Stimulated activated CD4-positive, alpha-beta T cell treated with anti-CD3 and anti-CD28 coated beads, Interleukin-1b, Interleukin-23, amount 100 ng/mL, for 1 hour (primary cell): ENCODE measurements at places on chromosomes 16 and 17.

DNA sequence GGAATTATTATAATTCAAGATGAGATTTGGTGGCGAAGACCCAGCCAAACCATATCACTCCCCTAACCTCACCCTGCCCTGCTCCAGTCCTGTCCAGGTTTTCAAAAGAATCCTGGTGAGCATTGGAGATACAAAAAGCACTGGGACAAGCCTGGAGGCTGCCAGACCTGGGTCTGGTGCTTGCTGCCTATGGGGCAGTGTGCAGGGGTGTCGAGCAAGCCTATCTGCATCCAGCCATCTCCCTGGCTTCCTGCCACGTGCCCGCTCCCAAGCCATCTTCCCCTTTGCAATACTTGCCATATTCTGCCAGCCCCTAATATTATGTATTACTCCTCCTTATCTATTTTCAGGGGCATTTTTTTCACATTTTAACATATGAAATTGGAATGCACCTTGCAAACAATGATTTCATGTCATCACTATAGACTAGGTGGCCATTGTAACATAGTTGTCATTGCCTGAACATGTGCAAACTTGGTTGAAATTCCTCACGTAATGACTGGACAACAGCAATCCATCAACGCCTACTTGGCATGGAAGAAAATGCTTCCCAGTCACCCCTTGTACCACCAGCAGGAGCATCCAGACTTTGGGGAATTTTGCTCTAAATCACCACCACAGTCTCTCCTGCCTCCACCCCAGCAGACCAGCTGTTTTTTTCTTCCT lies 8.1 kb upstream of the KDM8 start:
- DNase-seq, result no peak

DNA sequence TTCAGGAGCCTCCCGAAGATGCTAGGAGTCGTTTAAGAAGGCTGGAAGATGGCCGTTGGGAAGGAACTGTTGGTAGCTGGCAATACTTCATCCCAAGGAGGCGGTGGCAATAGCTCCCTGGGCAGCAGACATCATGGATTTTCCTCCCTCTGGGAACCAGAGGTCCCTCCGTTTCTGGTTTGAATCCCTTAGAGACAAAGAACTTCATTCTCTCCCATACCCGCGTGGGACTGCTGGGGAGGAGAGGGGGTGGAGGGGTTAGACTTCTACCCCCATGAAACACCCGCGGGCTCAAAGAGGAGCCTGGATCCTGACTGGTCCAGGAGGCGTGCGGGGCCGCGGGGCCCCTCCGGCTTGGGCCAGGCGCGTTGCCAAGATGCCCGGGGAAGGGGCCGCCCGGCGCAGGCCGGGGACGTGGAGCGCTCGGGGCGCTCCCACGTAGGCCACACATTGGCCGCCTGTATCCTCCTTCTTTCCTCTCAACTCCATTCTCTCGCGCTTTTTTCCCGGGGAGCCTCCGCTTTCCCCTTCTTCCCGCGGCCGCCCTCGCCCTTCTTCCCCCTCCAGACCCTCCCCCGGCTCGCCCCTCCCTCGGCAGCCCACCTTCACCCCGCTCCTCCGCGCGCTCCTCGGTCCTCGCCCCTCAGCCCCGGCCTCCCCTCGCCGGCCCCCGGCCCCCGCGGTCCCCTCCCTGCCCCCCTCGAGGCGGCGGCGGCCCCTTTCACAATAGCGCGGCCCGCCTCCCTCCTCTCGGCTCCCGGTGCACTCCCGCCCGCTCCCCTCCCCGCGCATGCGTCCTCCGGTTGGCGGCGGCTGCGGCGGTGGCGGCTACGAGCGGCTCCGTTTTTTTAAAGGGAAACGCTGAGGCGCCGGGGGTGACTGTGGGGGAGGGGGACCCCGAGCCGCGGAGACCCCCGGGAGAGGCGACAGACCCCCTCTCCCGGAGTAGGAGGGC lies at the start of gene MSL1:
Gene MSL1, plus strand, starts transcription at position 791 of the 955 bp plus-strand sequence. CDS start 642 bp downstream, outside the sequence.
- DNase-seq, result peak; percentile 69

- no peak for DNase-seq
Observed at GRCh38 chr17:78305801-78306200, 54.1 kb downstream of the SOCS3 start.

DNA sequence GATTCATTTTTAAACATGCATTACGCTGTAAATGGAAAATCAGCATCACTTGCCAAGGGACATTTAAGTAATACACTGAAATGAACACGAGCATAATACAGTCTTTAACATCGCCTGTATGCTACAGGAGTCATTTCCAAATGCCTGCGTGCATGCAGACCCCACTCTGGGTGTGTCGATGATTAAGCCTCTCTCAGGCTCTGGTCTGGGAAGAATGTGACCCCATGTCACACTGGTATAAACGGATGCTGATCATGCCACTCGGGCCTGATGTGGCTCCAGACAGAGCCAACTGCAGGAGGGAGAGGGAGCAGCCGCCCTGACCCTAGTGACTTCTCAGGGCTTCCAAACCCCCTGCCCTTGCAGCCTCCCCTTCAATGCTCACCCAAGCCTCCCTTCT lies 10.8 kb downstream of the EMP2 start:
- DNase-seq, result no peak

GRCh38 chr17:68457539-68458259 lies 403 bp upstream of the WIPI1 start:
- DNase-seq, result peak; percentile 93

DNA sequence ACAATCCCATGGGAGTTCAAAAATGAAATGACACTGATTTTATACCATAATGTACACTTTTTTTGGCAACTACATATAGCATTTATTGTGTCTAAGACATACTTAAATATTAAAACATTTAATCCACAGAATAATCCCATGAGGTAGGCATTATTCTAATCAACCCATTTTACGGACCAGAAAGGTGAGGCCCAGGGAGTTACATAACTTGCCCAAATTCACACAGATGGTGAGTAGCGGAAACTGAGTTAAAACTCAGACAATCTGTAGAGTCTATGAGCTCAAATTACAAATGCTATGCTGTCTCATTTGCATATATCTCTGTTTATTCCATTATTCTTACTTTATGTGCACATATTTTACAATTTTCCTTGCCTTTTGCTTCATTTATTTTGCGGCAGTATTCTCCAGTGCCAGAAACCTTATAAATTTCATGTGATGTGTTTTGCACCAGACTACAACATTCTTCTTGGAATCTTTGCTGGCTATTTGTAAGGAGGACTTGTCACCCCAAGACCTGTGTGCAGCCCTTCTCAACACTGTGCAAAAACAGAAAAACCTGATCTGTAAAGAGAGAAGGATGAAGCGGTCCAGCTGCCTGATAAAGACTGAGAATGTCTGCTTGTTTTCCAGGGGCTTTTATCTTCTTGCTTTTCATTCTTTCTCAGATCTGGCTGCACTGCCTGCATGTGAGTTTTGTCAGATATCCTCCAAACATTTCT lies 2.3 kb upstream of the ABCA9 start:
- DNase-seq, result no peak

DNA sequence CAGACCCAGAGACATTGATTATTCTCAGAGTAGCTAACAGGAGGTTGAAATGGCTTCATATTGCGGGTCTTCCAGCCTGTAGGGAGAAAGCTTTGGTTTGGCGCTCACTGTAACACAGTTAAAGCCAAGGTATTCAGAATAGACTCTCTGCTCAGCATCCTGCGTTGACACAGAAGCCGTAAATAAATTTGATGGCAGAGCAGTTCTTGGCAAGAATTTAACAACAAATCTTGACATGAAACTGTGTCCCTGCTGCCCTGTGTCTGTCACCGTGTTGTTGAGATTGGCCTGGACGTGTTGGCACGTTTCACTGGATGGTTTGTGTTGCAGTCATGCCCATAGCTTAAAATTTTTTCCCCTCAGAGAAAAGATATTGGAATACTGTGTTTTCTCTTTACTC lies 359.6 kb downstream of the SNX29 start:
- no peak for DNase-seq

DNA sequence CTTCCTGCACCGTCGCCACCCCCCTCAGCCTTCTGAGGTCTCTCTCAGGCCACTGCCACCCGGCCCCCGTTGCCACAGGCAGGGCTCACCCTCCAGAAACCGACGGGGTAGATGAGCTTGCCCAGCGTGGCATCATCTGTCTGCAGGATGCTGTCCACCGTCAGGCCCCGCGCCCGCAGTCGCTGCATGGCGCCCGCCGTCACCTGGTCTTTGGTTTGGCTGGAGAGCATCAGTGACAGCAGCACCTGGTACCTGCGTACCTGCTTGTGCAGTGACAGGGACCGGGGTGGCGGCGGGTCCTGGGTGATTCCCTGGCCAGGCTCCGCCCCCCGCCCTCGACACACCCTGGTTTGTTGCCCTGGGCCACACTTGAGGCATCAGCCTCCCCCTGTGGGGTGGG lies 3.1 kb downstream of the NTHL1 start:
- DNase-seq, result no peak

DNA sequence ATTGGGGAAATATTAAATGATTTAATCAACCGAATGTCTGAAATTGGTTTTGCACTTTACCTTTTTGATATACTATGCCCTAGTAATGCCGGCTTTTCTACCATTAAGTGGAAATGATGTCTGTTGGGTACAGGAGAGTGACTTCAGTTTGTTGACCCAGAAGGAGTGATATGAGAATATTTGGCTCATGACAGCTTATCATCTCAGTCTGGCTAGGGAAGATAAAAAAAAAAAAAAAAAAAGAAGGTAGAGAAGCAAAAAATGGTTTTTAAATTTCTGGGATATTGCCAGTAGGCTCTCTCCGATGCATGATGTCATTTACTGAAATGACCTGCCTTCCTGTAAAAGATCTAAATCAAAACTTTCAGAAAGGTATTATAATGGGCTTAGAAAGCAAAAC lies 69.0 kb downstream of the CNTNAP4 start:
- DNase-seq, result no peak

DNA sequence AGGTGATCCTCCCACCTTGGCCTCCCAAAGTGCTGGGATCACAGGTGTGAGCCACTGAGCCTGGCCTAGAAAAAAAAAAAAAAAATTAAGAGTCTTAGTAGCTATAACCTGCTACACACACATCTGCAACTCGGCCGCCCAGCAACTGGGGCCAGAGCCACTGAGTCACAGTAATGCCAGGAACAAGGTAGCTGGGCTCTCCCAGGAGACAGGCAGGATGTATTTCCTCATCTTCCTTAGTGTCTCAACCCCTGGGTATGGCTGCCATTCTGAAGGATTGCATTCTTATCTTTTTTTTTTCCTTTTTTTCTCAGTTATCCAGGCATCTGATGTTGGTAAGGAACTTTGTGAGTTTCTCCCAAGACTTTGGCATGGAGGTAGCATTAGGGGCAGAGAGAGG lies 7.1 kb upstream of the PSMD3 start:
- no peak for DNase-seq

GRCh38 chr17:64063766-64064224 lies 43.4 kb upstream of the ICAM2 start:
- no peak for DNase-seq

DNA sequence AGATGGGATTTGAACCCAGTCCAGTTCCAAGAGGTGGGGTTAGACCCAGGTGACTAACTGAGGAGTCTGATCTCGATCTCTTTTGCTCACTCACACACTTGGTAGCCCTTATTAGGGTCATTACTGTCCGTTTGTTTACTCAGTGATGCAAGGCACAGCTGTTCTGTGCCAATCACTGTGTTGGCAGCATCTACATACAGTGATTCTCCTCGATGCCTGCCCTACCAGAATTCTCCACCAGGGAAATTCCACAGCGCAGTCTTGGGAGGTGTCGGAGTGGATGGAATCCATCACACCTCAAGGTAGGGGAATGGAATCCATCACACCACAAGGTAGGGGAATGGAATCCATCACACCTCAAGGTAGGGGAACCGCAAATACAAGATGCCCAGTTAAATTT lies 279.6 kb downstream of the MAF start:
- DNase-seq, result no peak

GRCh38 chr16:85015481-85016187 lies 4.3 kb upstream of the ZDHHC7 start:
- no peak for DNase-seq

GRCh38 chr17:8946476-8946875 lies 19.0 kb downstream of the PIK3R5 start:
- DNase-seq, result no peak

- DNase-seq, result no peak
Observed at GRCh38 chr16:23506606-23506994, 3.7 kb downstream of the GGA2 start.

GRCh38 chr17:78563189-78564145 lies 13.7 kb downstream of the DNAH17 start:
- DNase-seq, result no peak

DNA sequence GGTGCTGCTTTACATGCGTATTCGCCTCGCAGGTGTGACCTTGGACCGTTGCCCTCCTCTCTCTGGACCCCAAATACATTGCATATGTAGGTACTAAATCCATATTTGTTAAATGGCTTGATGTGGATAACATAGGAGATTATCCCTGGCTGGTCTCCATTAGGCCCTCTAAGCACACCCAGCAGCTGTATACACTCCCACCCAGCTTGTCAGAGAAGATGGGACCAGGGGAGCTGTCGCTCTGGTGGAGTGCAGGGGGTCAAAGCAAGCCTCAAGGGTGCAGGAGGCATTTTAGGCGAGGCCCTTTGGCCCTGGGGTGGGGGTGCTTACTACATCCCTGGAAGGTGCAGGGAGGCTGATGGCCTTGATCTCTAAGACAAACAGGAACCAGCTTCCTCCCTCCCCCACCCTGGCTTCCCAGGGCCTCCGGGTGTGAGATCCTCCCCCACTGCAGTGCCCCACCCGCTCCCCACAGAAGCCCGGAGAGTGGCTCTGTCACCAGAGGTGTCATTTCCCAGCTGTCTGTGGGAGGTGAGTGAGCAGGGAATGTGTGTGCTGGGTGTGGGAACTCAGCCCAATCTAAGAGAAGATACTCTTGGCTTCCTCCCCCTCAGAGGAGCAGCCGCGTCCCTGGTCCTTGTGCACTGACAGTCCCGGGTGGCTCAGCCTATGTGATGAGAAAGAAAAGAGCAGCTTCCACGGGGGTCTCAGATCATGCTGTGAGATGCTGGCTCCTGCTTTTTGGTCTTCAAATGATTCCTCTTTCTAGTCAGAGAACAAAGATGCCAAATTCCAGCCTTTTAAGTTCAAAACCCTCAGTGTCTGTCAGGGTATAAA lies 1.4 kb upstream of the VAMP2 start:
- no peak for DNase-seq

DNA sequence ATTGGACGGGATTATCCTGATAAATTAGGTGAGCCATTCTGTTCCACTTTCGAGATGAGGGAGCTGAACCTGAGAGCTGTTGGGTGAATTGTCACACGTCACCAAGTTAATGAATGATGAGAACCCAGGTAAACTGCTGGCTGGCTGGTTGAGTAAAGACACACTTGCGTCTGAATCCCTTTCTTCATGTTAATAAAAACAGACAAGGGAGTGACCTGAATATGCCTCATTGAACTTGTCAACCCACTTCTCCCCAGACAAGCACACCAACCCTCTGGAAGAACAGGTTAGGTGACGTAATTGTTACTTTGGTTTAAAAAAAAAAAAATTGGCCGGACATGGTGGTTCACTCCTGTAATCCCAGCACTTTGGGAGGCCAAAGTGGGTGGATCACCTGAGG lies 400.9 kb upstream of the CDH5 start:
- no peak for DNase-seq
